Stimulated activated CD8-positive, alpha-beta memory T cell treated with anti-CD3 and anti-CD28 coated beads, Interleukin-4, amount 100 ng/mL, for 24 hours (primary cell): ENCODE measurements at places on chromosomes 16 and 17.

DNA sequence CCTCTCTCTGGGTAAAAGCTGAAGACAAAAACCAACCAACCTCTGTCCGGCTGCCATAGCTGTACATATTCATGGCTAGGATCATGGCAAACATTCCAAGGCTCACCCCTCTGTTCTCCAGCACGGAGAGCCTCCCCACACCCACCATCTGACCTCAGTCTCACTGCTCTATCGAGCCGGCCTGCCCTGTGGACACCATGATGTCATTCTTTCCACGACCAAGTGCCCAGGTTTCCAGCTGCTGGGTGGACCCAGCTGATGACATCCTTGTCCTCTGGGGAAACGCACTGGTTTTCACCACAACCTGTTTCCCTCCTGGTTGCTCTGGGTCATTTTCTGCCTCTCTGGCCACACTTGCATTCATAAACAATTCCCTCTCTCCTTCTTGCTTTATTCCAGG is 67.7 kb downstream of the NDEL1 start:
- DNase-seq, result no peak

DNA sequence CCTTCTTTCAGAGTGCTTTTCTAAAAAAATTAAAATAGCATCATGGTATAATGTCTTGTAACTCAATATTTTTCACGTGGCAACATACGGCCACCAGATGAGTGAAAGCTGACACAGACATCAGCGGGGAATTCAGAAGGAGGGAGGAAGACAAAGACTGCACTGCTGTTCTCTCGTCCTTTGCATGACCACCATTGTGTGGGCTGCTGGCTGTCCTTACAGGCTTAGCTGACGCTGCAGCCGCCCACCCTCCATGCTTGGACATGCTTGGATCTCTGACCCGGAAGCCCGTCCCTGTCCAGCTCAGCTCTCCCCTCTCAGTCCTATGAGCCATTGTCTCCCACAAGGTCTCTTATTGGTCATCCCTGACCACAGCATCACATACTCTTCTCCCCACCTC is 11.4 kb upstream of the MLYCD start:
- DNase-seq, result no peak

- no peak for DNase-seq
Measured at GRCh38 chr17:52106072-52106471, 52.4 kb downstream of the CA10 start.

- DNase-seq, result no peak
Measured at GRCh38 chr16:23466162-23466885, 13.3 kb upstream of the COG7 start.

- DNase-seq, result no peak
Measured at GRCh38 chr16:59634951-59635350, 900.8 kb upstream of the GOT2 start.

- DNase-seq, result no peak
Measured at GRCh38 chr16:75491876-75492275, 3.4 kb downstream of the CHST6 start.

DNA sequence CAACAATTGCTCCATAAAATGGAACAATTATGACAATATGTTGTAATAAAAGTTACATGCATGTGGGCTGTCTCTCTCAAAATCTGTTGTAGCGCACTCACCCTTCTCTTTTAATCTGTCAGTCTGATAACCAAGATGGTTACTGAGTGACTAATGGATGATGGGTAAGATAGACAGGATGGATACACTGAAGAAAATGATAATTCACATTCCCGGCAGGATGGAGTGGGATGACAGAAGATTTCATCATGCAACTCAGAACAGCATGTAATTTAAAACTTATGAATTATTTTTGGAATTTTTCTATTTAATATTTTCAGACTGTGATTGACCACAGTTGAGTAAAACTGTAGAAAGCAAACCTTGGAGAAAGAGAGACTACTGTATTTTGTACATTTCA is 30.5 kb downstream of the CDH13 start:
- DNase-seq, result no peak

DNA sequence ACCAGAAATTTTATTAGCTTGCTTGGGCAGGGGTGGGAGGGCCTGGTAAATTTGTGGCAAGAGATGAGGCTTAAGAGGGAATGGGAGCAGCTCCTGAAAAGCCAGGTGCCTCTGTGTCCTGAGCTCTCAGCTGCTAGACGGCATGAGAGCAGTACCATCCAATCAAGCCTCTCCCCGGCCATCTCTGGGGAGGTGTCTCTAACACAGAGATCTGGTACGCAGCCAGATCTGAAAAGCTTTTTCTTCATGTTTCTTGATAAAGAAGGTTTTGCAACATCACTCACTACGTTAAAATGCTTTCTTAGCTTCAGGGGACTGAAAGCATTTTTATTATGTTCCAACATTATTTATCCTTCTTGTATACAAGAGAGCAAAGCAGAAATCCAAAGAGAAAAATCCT is 488.2 kb downstream of the RBFOX1 start:
- DNase-seq, result no peak

- no peak for DNase-seq
Measured at GRCh38 chr16:8649829-8650554, 24.4 kb upstream of the ABAT start.

DNA sequence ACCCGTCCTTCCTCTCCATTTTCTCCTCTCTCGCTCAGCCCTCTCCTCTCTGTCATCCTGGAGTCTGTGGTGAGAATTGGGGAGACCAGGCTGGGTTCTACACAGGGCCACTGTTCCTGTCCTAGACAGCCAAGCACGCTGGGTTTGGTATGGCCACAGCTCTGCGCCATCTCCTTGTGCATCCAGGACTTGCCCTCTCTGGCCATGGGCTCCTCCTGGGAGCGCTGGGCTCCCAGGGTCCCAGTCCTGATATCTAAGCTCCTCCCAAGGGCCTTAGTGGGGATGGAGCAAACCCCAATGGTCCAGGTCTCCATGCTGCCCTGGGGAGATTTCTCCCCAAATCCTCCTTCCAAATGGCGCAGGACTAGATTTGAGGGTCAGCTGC is 27.2 kb upstream of the ITGA3 start:
- no peak for DNase-seq
